ENCODE measurements at places on chromosomes 12 and 14.

DNA sequence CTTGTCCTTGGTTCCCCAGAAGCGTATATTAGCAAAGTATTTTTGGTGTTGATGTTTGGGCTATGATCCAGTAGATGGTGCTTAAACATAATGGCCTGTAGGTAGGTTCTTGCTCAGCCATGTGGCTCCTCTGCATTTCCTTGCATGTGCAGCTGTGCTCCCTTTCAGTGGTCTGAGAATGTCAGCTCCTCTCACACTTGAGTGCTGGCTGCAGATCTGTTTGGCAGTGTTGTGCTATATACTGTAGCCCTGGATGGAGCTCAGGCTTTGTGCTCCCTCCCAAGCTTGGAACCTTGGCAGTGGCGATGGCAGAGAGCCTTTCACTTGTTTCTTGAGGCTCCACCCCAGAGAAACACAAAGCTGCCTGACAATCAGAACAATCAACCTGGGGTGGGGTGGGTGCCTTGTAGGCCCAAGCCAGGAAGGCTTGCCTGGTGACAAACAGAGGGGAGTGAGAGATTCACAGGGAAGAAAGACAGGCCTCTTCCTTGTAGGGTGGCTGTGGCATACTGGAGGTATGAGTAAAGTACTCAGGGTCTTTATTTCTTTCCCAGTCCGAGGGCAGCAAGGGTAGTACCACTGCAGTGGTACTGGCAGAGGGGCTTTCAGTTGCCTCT is 255.3 kb downstream of the RAD51B start:
- DNase-seq = no peak

- DNase-seq = peak; percentile 67
Measured at GRCh38 chr14:75979071-75979571, 2.7 kb downstream of the TGFB3 start.

DNA sequence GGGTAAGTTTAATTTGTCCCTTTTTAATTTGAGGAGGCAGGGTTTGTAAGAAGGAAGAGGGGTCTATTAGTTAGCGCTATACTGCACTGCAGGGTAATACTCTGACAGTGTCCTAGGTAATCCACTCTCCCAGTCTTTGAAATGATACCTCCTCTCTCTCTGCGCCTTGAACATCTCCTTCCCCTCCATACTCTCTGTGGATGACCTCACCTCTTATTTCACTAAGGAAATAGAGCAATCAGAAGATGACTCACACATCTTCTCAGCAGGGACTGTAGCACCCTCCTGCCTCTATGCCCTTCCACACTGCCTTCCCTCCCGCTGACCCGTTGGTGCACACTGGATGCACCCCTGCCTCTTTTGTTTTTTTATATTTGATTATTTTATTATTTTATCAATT is 94.2 kb downstream of the GRIP1 start:
- no peak for DNase-seq

DNA sequence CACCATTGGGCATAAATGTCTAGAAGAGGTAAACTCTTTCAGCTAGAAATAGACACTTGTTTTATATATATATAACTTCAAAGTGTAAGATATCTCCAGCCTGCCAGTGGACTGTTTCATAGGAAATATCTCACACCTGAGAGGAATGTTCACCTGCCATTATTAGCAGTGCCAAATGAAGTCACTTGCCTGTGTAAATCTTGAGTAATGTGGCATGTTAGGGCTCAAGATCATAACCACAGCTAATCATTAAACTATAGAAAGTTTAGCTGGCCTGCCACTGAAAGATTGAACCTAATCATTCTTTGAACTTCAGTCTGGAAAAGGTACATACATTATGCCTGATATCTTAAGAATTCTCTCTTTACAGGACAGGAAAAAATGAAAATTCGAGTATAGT is 25.5 kb upstream of the KCNJ8 start:
- DNase-seq = no peak

DNA sequence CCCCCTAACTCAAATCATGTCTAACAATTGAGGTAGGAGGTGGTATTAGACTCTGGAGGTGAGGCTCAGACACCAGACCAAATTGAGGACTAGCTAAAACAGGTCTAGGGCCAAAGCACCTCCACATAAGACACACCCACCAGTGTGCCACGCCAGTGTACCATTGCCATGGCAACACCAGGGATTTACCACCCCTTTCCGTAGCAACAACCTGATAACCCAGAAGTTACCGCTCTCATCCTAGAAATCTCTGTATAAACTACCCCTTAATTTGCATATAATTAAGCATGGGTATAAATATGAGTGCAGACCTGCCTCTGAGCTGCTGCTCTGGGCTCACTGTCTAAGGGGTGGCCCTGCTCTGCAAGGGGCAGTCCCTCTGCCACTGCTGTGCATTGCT is 57.4 kb upstream of the PPP2R5C start:
- DNase-seq = no peak

GRCh38 chr12:81381951-81382350 is 304.1 kb downstream of the ACSS3 start:
- no peak for DNase-seq

- DNase-seq = no peak
Measured at GRCh38 chr12:82529101-82529500, 157.6 kb upstream of the TMTC2 start.

DNA sequence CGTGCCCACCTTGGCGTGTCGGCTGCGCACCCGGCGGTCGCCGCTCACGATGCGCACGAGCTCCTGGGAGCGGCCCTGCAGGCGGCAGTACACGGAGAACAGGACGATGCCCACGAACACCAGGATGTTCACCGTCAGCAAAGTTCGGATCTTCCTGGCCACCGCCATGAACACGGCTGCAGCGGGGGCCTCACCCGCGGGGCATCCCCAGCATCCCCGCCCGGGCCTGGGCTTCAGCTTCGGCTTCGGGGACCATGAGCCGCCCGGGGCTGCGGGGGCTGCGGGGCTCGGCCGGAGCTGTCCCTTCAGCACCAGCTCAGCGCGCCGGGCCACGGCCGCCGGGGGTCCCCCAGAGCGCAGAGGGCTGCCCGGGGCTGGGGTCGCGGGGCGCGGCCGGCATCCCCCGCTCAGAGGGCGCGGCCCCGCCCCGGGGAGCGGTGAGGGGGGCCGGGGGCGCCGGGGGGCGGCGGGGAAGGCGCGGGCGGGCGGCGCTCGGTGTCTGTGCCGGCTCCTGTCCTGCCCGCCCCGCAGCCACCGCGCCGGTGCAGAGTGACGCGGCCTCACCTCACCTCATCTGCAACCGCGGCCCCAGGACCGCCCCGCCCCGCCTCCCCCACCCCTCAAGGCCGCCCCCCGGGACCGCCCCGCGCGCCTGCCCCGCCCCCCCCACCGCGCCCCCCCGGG is at the start of gene GALNT9:
TSS of gene GALNT9 (minus strand) at position 554 of the 684 bp plus-strand sequence. CDS start at position 168, 386 bp downstream.
- DNase-seq = peak; percentile 69

DNA sequence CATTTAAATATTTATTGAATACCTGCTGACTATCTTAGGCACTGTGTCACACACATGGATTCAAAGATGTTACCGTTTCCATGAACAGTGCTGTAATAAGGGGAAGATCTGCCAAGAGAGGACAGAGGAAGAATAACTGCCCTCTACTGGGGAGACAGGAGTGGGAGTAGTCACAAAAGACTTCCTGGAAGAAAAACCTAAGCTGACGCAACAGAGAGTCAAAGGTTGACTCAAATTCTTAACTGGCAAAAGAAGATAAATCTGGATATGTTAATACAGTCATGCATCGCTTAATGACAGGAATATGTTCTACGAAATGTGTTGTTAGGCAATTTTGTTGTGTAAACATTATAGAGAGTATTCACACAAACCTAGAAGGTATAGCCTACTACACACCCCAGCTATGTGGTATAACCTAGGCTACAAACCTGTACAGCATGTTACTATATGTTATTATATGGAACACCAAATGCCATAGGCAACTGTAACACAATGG is 51.5 kb downstream of the DCAF5 start:
- DNase-seq = no peak

DNA sequence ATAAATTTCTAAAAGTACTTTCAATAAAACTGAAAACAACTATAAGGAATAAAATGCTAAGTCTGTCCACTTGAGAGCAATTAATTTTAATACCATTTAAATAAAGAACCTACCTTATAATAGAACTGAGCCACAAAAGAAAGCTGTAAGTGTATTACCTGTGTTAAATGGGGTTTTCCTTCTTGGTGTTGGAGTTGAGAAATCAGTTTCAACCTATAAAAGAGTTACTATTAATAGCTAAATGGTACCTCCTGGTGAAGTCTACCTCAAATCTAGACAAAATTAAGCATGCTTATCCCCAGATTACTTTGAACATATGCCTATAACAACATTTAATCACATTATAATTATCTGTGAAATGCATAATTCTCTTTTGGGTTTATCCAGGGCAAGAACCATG is 48.8 kb downstream of the MIS18BP1 start:
- DNase-seq = no peak

All from right forelimb (tissue), 1 donor.